ENCODE measurements at places on chromosomes 5 and 9. TPM values are rescaled to one million over a fixed set of nuclear protein-coding genes. Genes with fewer than 3 reads are reported as not detected.
A peak's percentile ranks its signal among the peaks of the same experiment; 100 is the strongest.

GRCh38 chr5:56270058-56270457 is 36.9 kb upstream of the ANKRD55 start:
- no peak for DNase-seq

- peak; percentile 91 for DNase-seq
Measured at GRCh38 chr5:107672211-107673038, 1.7 kb upstream of the EFNA5 start.

DNA sequence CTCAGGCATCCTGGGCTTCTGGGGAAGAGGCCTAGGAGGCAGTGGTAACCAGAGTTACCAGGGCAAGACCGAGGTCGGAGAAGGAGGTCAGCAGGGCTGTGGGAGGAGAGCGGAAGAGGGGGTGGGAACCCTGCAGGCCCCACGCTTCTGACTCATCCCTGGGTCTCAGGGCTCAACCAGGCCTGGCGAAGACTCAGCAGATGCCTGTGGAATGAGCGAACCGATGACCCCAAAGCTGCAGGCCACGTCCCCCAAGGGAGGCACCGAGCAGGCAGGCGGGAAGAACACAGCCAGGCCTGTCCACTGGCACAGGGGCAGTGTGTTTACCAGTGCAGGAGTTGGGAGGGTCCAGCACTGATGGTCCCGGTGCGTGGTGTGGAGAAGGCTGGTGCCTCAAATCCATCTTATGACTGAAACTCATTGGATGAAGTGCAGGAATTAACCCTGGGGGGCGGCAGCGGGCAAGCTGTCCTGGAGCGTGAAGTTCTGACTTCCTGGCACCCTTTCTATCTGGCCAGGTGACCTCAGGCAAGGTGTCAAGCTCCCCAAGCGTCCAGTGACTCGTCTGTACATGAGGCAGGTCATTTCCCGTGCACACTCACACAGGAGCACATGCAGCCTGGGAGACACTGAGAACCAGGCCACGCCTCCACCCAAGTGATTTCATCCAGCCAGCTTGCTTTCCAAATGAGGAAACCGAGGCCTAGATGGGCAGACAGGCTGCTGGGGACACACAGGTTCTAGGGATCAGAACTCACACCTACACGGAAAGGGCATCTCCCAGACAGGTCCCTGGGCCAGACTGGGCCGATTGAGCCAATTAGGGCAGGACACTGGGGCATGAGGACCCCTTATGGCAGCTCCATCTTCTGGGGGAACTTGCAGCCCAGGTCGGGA is 69.1 kb downstream of the ADAMTS2 start:
- peak; percentile 55 for DNase-seq

GRCh38 chr9:133597316-133597957 is 11.8 kb downstream of the FAM163B start:
- DNase-seq, result no peak

GRCh38 chr9:88773627-88774244 is 217.5 kb upstream of the S1PR3 start:
- no peak for DNase-seq

GRCh38 chr5:33565324-33565723 is 124.6 kb downstream of the TARS1 start:
- DNase-seq, result peak; percentile 13

DNA sequence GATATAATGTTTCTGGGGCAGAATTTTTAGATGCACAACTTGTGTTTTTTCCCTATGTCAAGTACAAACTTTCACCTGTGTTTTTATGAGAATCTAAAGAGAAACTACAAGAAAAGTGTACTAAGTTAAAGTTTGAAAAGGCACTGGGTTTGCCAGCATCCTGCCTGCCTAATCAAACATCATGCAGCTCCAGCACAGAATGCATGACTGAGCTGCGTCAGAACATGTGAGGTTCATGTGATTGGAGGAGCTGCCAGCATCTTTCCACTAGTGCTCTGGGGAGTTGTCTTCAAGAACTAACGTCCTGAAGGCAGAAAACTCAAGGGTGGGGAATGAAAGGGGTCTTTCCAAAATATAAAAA is 46.1 kb upstream of the RIC1 start:
- DNase-seq, result no peak

DNA sequence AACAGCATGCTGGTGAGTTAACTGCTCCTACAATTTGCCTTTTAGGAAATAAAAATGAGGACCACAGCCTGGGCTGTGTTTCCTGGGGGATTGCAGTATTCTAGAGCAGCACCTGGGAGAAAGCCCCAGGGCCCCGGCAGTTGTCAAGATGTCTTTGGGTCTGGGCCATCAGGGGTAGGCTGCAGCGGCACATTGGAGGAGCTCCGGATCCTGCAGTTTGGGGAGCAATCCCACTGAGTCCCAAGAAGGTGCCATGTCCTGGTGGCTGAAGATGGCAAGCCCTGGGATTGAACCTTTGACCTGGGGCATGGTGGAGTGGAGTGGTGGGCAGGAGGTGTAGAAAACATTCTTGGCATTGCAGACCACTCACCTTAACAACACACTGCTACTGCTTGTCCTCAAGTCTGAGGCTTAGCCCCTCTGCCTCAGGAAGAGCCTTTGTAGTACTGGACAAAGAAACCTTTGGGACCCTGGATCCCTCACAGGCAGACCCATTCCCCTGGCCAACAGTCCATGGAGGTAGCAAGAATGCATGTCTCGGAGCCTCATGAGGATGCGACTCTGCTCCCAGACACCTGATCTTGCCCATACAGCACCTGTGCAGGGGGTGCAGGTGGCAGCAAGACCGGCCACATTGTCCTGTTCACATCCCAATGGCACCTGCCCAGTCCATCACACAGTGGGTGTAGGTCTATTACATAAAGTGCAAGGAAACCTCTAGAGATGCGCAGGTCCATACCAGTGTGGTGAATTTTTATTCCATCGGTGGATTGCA is 159.1 kb upstream of the IRX2 start:
- no peak for DNase-seq

ZFP37 gene
- total RNA-seq, result 0.43 TPM

Data from mucosa of descending colon (tissue), 3 donors.